Activated naive CD8-positive, alpha-beta T cell treated with anti-CD3 and anti-CD28 coated beads, Interleukin-2, amount 10 ng/mL, durations not matched to agents 7 days and 5 days (primary cell): ENCODE measurements at places on chromosomes 5 and 9.

DNA sequence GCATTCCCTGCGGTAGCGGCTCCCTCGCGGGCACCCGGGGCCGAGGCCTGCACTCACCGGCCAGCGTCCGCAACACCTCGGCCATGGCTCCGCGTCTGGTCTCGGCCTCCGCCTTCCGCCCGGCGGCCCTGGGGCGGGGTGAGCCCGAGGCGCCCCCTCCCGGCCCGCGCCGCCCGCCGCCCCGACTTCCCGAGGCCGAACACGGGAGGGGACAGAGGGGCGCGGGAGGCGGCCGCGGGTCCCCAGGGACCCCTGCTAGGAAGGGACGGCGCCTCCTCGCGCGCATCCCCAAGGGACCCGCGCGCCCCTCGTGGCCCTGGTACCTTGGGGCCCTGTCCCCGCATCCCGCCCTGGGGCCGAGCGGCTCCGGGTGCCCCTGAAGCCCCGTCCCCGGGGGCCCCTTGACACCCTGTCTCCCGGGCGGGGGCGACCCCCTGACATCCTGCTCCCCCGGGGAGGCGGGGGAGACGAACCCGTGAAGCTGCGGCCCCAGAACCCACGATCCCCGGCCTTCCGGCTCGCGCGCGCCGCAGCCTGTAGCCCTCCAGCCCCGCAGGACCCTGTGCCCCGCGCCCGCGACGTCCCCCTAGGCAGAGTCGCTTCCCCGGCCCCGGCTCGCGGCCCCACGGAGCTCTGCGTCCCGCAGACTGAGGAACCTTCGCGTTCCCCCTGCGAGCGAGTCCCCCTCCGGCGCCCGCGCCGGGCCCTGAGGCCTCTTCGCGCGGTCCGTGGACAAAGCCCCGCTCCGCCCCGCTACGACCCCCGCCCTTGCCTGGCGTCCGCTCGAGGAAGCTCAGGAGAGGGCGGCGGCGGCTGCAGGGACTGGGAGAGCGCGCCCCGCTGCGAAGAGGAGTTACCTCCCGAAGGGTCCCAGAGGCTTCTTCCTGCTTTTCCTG, at the start of gene ABO:
Gene ABO (minus strand): TSS at position 97 of the 896 bp plus-strand sequence.
- no peak for DNase-seq

DNA sequence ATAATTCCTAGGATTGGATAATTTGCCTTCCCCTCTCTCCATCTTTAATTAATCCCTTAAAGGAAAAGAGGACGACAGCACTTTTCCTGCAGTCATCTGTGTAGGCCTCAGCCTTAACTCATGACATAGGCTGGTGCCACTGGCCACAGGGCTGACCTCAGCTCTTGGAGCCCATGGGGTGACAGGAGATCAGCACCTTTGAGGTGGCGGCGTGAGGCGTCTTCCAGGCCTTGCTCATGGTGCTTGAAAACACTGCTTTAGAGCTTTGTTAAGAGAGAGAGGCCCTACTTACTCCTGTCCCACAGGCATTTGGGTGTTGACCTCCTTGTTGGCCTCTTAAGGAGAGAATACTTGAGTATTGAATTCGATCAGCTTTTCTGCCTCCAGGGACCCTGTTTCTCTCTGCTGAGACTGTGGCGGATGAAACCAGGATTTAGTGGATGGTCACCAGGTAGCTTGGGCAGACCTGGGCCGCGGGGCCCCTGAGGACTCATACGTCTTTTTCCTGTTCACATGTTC, 23.4 kb downstream of the TENT4A start:
- no peak for DNase-seq

DNA sequence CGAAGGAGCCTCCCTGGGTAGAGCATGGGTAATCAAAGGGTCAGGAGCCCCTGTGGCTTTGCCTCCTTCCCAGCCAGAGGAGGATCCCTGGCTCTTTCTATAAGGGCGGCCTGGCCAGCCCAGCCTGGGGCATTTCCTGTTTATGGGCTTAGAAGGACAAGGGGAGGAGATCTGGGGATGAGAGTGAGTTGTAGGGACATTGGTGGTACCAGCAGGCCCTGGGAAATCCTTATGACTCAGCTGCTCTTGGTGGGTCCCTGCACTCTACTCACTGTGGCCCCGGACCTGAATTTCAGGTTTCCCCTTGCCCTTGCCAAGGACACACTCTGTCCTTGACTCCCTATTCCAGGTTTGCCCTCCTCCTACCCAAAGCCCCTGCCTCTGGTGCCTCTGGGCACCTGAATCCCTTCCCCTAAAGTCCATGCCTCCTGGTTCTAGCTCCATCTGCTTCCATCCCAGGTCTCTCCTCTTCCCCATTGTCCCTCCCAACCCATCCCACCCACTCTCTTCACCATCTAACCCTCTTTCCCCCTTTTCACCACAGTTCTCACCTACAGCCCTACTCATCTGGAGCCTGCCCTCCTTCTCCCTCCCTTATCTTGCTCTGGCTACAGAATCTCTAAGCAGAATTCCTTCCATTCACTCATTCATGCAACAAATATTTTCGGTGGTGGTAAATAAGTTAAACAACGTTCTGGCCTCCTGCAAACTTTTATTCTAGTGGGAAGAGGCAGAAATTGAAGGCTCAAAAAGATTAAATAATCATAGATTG, 34.9 kb downstream of the PCDH1 start:
- no peak for DNase-seq

DNA sequence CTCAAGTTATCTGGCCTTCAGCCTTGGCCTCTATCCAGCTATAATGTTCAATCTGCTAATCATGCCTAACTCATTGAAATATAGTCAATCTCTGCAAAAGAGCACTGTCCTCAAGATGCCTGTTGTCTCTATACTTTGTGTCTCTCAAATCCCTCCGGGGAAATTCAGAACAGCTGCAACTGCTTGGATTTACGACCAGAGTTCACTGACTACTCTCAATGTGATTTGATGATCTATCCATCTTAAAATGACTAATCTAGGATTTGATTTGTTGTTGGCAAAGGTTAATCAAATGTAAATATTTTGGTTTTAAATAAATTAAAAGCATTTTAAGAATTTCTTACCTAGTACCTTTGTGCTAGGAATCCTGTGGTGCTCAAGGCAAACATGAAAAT, 40.9 kb downstream of the SVEP1 start:
- DNase-seq = no peak

DNA sequence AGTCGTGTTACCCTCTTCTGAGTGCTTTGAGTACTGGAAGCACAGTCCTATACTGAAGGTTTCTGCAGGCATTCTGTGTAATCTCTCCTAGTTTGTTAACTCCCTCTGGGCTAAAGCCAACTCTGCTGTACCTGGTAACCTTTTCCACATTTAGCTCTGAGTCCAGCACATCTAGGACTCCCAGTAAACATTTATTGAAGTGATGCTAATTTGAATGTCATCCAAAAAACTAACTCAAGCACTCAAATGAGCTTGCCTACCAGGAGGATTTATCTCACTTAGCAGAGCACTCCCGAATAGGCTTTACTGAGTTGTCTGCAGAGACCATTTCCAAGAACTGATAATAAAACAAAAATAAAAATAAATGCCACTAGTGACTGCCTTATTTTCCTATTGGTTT, 79.5 kb upstream of the NFIB start:
- DNase-seq = no peak

- no peak for DNase-seq
Observed at GRCh38 chr9:3855929-3856328, 330.1 kb upstream of the RFX3 start.

DNA sequence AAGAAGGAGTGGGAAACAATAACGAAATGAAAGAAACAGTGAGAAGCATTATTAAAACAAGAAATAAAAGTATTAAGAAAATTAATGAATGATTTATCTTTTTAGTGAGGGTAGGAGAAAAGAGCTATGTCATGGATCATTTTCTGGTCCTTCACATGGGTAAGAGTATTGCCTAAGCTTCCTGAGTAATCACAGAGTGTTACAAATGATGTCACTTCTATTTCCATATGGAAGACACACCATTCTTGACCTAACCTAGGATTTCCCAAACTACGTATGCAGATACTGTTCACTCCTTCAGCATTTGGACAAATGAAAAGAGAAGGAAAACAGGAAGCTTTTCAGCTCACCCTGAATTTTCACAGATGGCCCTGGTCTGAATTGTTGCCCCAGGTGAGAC, 3.3 kb upstream of the TSLP start:
- no peak for DNase-seq

DNA sequence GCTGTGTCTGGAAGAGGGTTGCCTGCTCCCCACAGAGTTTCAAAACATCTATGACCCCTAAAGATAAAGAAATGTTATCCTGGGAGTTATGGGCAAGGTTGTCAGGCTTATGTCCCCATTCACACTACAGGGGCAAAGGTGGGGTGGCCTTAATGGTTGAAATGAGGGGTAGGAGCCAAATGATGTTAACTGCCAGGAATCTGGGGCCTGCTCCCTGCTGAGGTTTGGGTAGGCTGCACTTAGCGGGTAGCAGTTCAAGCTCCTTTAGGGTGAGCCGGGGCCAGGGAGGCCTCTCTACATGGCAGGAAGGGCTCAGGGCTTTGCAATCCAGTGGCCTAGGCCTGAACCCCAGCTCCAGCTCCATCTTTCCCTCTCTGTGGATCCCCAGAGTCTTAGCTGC, 3.0 kb downstream of the FGF18 start:
- DNase-seq = peak; percentile 16

- no peak for DNase-seq
Observed at GRCh38 chr5:109701252-109701651, 11.5 kb downstream of the MAN2A1 start.

GRCh38 chr5:37757980-37758582, 81.8 kb downstream of the GDNF start:
- no peak for DNase-seq

- no peak for DNase-seq
Observed at GRCh38 chr5:74187757-74188156, 452.8 kb downstream of the ENC1 start.

DNA sequence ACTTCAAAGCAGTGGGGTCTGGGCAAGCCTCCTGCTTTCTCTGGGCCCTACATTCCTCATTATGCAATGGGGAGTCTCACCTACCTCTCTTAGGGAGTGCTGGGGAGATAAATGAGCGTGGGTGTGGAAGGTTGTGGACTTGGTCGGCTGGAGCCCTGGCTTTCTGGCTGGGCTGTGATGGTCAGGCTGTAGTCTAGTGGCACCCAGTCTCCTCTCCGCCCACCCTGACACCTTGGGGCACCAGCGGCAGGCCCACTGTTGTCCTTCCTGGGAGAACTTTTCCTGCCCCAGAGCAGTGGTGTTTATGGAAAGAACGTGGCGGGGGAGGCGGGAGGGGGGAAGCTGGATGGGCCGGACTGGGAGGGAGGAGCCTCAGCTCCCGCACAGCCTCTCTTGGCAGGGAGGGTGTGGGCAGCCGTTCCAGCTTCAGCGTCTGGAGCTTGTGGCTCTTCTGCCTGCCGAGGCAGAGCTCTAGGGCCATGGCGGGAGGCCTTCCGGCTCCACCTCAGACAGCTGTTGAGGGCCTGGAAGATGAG, 4.1 kb downstream of the PTGS1 start:
- DNase-seq = no peak

DNA sequence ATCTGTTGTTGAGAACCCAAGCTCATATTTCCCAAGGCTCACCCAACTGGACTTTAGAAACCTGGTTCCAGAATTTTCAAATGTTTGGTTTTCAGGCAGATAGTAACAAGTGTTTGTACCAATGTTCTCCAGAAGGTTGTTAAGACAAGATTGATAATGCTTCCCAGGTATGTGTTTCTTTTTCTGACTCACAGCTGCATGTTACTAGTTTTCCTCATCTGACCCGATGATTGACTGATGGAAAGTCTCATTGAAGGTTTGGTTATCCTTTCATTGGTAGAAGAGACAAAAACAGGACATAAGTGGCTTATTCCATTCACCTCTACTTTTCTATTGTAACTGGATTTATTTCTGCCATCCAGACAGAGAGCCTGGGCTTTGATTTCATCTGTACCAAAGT, 10.4 kb downstream of the BASP1 start:
- no peak for DNase-seq

DNA sequence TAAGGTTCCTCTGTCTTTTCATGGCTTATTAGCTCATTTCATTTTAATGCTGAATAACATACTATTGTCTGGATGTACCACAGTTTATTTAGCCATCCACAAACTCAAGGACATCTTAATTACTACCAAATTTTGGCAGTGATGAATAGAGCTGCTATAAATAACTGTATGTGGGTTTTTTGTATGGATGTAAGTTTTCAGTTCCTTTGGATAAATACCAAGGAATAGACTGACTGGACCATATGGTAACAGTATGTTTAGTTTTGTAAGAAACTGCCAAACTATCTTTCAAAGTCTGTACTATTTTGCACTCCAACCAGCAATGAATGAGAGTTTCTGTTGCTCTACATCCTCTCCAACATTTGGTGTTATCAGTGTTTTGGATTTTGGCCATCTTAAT, 38.7 kb downstream of the SCAMP1 start:
- no peak for DNase-seq

DNA sequence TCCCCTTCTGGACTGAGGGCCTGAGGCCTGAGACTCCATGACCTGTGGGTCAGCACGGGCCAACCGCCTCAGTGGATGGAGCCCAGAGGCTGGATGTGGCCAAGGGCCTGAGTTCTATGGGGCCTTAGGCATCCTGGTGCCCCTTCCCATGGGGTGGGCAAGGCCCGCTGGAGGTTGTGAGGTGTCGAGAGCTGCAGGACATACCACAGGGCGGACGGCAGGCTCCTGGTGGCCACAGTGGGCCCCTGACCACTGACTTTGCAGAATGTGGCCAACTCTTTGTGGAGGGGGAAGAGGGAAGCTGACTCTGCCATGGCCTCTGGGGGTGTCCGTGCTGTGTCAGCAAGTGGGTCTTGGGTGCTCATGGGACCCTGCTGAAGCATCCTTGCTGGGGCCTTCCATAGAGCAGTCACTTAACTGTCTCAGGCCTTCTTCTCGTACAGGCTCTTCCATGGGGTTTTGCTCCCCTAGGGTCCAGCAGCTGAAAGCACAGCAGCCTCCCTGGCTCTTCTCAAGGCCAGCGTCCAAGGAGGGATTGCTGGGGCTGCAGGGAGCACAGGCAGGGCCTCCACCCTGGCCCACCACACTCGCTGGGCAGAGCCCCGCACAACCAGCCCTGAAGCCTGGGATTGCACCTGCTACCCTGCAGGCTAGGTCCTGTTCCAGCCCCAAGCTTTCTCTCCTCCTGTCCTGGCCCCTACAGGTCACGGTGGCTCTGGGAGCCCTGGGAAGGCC, 21.6 kb upstream of the SLC9A3 start:
- DNase-seq = peak; percentile 27

- DNase-seq = no peak
Observed at GRCh38 chr9:15357050-15357653, 50.1 kb upstream of the TTC39B start.
